ENCODE measurements at places on chromosomes 1 and 21. TPM values are rescaled to one million over a fixed set of nuclear protein-coding genes. Genes with fewer than 3 reads are reported as not detected.
A peak's percentile ranks its signal among the peaks of the same experiment; 100 is the strongest.

Gene NR5A2
- 8.1 TPM for total RNA-seq

Gene SNX7
- total RNA-seq: 14.8 TPM

Gene AMY1C
- 8.7 TPM for total RNA-seq

Gene PPIAL4G
- 0.20 TPM for total RNA-seq

DNA sequence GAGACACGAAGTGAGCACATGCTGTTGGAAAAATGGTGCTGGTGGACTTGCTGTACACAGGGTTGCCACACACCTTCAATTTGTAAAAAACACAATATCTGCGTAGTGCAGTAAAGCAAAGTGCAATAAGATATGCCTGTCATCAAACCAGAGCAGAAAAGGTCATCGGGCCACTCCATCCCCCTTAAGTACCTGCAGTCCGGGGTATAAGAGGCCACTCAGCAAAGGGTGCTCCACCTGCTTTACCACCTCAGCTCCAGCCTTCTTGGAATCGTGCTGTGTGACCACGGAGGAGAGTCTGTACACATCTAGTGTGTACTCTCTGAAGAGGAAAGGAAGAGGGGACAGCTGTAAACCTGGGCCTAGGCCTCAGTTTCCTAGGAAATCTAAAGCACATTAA lies 10.9 kb downstream of the YARS1 start:
- no peak overlapping the region for H3K27ac ChIP-seq
- peaks cover 5% of the 10 kb centered on the region for H3K4me1 ChIP-seq
- DNase-seq: peak; percentile 70
- no peak overlapping the region for H3K4me3 ChIP-seq
- H3K36me3 ChIP-seq: peaks cover 76% of the 10 kb centered on the region

DNA sequence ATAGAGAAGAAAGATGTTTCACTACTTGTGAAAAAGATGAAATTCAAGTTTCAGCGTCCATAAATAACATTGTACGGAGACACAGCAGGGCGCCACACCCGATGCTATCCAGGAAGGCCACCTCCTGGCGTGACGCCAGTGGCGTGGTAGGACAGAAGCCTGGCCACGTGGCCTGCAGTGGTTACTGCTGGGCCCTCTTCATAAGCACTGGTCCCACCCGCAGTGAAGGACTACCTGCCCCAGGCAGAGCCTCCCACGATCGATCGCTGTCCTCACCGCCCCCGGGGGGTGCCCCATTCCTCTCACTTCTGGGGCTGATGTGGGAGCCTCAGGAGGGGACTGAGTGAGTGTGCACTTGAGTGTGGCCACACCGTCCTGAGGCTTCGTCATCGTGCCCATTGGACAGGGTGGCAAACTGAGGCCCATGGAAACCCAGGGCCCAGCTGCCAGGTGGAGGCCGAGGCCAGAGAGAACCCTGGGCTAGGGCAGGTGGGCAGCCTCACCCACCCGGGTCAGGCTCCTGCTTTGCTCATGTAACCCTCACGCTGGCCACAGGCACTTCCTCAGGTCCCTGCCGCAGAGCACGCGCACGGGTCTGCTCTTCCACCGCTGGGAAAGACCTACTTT lies 11.7 kb upstream of the HES5 start:
- H3K4me3 ChIP-seq: no peak overlapping the region
- no peak overlapping the region for H3K27ac ChIP-seq
- H3K36me3 ChIP-seq: no peaks in the 10 kb centered on the region
- H3K4me1 ChIP-seq: peaks cover 18% of the 10 kb centered on the region
- peaks cover 11% of the 10 kb centered on the region for H3K27me3 ChIP-seq
- DNase-seq: no peak

DNA sequence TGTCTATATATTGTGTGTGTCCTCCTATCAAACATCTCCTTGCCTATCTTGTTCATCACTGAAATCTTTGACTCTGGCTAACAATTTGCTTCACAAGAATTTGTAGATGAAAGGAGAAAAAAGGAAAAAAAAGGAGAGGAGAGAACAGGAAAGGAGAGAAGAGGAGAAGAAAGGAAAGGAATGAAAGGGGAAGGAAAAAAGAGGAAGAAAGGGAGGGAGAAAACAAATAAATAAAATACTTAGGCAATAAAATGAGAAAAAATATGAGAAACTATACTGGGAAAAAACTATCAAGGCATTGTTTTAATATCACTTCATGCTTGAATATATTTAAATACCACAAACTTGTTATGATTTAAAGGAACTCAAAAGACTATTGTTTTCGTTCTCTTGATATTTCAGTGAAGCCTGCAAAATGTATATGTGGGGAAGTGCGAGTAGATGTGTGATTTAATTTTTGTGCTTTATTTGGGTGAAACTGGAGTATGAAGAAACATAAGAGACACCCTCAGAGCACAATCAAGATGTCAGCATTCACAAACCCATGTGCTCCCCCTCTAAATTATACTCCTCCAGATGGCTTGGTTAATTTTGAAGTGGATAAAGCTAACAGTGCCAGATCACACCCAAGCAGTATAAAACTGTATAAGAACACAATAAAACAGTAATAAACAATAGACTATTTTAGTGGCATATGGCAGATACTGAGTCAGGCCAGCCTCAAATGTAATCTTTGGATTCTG lies 205.7 kb upstream of the SAMSN1 start:
- no peaks in the 10 kb centered on the region for H3K4me1 ChIP-seq
- no peak overlapping the region for H3K27ac ChIP-seq
- H3K27me3 ChIP-seq: no peaks in the 10 kb centered on the region
- DNase-seq: no peak
- no peaks in the 10 kb centered on the region for H3K36me3 ChIP-seq

DNA sequence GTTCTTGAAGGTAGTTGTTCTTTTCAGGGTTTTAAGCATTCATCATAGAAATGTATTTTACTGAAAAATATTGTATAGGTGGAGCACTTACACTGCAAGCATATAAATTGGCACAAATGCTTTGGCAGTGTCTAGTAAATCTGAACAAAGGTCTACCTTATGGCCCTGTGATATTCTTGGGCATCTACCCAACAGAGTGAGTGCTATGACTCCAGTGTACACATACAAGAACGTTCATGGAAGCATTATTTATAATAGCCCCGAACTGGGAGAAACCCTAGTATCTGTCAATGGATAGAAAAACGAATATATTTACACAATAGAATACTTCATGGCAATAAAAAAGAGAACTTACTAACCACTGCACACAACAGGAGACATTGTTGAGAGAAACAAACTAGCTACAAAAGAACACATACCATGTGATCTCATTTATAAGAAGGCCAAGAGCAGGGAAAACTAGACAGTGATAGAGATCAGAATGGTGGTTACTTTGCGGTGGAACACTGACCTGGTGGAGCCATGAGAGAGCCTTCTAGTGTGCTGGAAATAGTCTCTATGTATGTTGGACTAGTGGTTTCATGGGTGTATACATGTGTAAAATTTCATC lies 96.0 kb downstream of the MAB21L3 start:
- H3K27ac ChIP-seq: no peak overlapping the region
- DNase-seq: no peak
- no peaks in the 10 kb centered on the region for H3K4me1 ChIP-seq
- H3K36me3 ChIP-seq: no peaks in the 10 kb centered on the region
- no peaks in the 10 kb centered on the region for H3K27me3 ChIP-seq

DNA sequence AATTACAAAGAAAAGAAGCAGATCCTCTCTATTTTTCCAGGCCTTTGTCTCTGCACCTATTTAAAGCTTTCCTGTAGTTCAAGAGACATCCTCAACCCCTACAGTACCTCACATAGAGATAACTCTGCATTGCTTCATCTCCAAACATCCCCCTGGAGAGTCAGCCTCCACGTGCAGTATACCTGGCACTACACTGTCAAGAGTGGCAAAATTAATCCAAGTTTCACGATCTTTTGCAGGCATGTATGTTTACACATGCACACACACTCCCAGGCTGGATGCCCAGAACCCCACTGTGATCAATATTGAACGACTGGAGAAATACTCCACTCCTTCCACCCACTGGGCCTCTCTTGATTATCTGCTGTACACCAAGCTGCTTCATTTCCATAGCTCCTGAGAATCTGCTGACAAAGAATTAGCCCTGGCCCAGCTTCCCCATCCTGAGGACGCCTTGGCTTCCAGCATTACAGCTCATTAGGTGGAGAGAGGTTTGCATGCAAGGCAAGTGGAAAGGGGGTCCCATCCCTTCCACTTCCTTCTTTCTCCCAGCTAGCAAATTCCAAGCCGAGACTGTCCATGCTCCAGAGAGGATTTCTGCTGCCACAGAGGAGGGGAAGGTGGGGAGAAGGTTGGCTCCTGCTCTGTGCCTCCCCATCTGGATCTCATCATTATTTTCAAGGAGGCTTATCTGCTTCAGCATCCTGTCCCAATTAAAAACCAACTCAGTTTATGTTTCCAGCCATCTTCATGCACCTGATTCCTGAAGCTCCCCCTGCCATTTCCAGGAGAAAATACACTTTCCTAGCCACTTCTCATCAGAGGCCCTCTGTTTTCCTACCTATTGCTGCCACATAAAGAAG lies 66.5 kb upstream of the GOLT1A start:
- no peak for DNase-seq
- H3K27me3 ChIP-seq: no peaks in the 10 kb centered on the region
- peaks cover 9% of the 10 kb centered on the region for H3K4me1 ChIP-seq

DNA sequence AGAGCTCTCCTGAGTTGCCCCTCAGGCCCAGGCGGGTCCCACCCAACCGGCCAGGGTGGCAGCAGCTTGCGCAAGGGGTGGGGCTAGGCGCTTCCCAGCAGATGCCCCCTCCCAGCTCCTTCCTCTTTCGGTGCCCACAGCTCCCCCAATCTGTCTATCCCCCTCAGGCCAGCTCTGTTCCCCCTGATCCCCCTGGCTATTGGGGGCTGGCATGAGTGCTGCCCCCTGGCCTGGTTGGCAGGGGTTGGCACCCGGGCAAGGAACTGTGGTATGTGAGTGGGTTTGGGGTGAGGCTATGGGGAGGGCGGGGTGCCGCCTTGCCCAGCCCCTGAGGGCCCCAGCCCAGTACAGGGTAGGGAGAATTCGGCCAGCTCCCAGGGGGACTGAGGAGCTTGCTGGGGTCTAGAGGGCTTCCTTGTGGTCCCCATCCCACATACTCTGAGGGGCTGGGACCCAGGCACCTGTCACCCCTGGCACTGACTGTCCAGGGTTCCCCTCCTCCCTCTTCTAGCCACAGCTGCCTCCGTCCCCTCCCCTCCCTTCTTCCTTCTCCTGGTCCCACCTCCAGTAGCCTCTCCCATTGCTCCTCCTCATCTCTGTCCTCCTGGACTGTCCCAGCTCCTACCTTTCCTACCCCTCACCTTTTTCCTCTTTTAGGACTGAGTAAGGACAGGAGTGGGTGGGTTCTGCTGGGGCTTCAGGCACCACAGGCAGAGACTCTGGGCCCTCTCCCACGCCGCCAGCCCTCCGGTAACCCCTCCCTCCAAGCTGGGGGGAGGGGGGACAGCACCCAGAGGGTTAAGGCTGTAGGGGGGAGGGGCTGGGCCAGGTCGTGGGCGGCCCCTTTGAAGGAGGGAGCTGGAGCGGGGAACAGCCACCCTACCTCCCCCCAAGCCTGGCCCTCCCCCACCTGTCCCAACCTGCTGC lies 5.7 kb downstream of the ZBTB7B start:
- peaks cover 87% of the 10 kb centered on the region for H3K4me1 ChIP-seq
- DNase-seq: no peak
- H3K36me3 ChIP-seq: no peaks in the 10 kb centered on the region
- H3K4me3 ChIP-seq: peak overlapping the region; percentile 41
- peak overlapping the region; percentile 93 for H3K27ac ChIP-seq

GRCh38 chr1:205837382-205837970 lies 12.5 kb downstream of the PM20D1 start:
- H3K36me3 ChIP-seq: no peaks in the 10 kb centered on the region
- no peaks in the 10 kb centered on the region for H3K27me3 ChIP-seq
- no peaks in the 10 kb centered on the region for H3K4me1 ChIP-seq
- DNase-seq: no peak
- no peak overlapping the region for H3K27ac ChIP-seq
- H3K4me3 ChIP-seq: no peak overlapping the region

- no peaks in the 10 kb centered on the region for H3K27me3 ChIP-seq
- H3K27ac ChIP-seq: no peak overlapping the region
- peaks cover 17% of the 10 kb centered on the region for H3K4me1 ChIP-seq
- DNase-seq: no peak
These were observed 76.6 kb upstream of the HOOK1 start for GRCh38 chr1:59738152-59738551.

DNA sequence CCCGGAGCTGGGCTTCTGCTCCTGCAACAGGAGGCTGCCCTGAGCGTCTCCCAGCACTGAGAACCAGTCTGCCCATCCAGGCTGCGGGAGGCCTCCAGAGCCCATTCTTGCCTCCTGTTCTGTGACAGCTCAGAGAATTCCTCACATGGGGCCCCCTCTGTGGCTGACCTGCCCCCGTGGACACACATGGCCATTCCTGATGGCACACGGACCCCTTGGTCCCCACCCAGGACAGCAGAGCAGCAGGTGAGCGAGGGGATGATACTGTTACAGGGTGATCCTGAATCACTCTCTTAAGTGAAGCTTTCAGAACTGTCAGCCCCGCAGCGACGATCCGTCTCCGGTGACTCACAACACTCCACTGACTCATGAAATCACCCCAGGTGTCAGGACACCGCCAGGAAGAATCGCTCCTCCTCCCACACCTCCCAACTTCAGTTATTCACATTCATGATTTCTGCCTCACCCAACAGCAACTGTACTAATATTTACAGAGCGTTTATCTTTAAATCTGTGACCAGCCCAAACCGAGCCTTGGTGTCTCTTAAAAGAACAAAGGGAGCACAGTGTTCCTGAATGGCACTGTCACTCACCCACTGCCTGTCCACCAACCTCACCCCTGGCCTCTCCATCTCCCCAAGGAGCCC lies 22.5 kb downstream of the CHD5 start:
- no peak for DNase-seq
- H3K27me3 ChIP-seq: peaks cover 10% of the 10 kb centered on the region
- H3K4me1 ChIP-seq: no peaks in the 10 kb centered on the region

GRCh38 chr1:41735631-41736260 lies 183.0 kb downstream of the HIVEP3 start:
- H3K36me3 ChIP-seq: no peaks in the 10 kb centered on the region
- DNase-seq: peak; percentile 64
- peaks cover 44% of the 10 kb centered on the region for H3K4me1 ChIP-seq
- no peak overlapping the region for H3K27ac ChIP-seq

- no peak for DNase-seq
- no peaks in the 10 kb centered on the region for H3K4me1 ChIP-seq
These were observed 1446.8 kb downstream of the NCAM2 start for GRCh38 chr21:22444990-22445389.

DNA sequence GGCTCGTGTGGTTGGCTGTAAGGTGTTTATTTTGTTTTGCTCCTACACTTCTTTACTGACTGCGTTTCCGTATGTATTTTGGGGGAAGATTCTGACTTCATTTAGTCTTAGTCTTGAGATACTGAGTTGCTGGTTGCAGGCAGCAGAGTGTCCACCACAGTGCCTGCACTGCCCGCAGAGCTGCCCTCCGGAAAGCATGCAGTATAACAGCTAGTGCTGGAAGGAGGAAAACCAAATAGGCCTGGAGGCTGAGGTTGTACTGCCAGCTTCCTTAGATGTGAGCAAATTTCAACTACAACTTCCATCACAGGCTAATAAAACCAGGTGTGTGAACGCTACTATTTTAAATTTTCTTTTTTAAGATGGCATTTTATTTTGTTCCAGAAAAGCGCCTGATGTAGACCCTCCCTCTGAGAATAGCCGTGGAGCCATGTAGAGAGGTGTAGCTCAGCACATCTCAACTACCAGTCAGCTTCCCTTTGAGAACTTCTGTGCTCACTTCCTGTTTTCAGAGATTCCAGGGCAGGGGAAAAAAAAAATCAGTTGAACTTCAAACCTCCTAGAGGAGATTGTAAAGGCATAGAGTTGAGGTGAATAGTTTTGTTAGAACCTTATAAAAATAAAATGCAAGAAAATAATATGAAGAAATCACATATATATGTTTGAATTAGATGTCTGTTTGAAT lies 17.6 kb downstream of the LMO4 start:
- no peaks in the 10 kb centered on the region for H3K27me3 ChIP-seq
- H3K4me3 ChIP-seq: no peak overlapping the region
- no peak for DNase-seq
- peaks cover 6% of the 10 kb centered on the region for H3K4me1 ChIP-seq
- H3K27ac ChIP-seq: no peak overlapping the region
